ENCODE measurements at places on chromosomes 6 and 20.

- no peak for DNase-seq
Measured at GRCh38 chr6:93418033-93418407, 1.3 kb downstream of the EPHA7 start.

GRCh38 chr6:135260612-135261011, 79.5 kb downstream of the MYB start:
- DNase-seq, result no peak

- no peak for DNase-seq
Measured at GRCh38 chr20:46298374-46298773, 9.9 kb downstream of the CDH22 start.

DNA sequence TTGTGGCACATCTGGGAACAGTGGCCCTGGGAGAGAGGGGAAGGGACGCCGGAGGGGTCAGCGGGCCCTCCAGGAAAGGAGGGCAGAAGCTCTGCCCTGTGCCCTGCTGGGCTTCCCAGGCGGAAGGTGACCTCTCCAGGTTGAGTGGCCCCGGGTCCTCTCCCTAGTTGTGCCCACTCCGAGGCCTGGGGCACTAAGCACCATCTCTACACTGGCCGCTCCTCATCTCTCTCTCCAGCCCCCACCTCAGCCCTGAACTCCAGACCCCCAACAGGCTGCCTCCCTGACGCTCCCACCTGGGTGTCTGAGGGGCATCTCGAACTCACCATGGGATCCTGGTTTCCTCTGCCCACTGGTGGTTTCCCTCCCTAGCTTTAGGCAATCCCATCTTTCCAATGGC, 18.1 kb downstream of the KCNG1 start:
- no peak for DNase-seq

- no peak for DNase-seq
Measured at GRCh38 chr6:1713016-1713600, 103.4 kb downstream of the FOXC1 start.

GRCh38 chr6:34555007-34555322, 1.2 kb downstream of the SPDEF start:
- no peak for DNase-seq

GRCh38 chr6:12621754-12622153, 94.8 kb upstream of the PHACTR1 start:
- no peak for DNase-seq

Measured in NCI-H526 treated with DMSO at 0.1 percent for 48 hours (cell line).